ENCODE measurements at places on chromosomes 5 and 9.
A peak's percentile ranks its signal among the peaks of the same experiment; 100 is the strongest.

GRCh38 chr9:131464354-131465000 lies 38.2 kb upstream of the POMT1 start:
- no peak for DNase-seq

DNA sequence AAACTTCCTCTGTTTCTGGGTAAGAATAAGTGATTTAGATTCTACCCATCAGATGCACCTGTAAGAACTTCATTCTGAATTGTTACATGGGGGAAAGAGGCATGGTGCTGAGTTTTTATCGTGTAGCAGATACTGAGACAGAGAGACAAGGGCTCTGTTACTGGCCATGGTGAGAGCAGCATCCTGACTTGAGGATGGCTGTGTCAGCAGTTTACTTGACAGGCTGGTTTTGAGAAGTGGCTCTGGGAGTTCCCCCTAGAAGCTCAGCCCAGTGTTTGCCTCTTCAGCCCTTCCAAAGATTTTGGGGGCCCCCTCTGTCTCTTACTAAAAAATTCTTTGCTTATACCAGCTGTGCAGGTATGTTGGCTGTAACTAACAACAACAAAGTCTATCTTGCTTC lies 510.5 kb downstream of the LRRC70 start:
- no peak for DNase-seq

- DNase-seq = no peak
Observed at GRCh38 chr5:155015239-155015638, 1.7 kb downstream of the KIF4B start.

GRCh38 chr5:321726-322251 lies 275 bp downstream of the AHRR start:
- DNase-seq = peak; percentile 49

- DNase-seq = no peak
Observed at GRCh38 chr5:145629047-145629446, 206.1 kb downstream of the PRELID2 start.

- DNase-seq = no peak
Observed at GRCh38 chr5:135220394-135221186, 178.4 kb downstream of the MACROH2A1 start.

GRCh38 chr5:98768160-98768959 lies 5.1 kb upstream of the RGMB start:
- peak; percentile 53 for DNase-seq

GRCh38 chr5:78730300-78731094 lies 81.9 kb upstream of the LHFPL2 start:
- DNase-seq = no peak

DNA sequence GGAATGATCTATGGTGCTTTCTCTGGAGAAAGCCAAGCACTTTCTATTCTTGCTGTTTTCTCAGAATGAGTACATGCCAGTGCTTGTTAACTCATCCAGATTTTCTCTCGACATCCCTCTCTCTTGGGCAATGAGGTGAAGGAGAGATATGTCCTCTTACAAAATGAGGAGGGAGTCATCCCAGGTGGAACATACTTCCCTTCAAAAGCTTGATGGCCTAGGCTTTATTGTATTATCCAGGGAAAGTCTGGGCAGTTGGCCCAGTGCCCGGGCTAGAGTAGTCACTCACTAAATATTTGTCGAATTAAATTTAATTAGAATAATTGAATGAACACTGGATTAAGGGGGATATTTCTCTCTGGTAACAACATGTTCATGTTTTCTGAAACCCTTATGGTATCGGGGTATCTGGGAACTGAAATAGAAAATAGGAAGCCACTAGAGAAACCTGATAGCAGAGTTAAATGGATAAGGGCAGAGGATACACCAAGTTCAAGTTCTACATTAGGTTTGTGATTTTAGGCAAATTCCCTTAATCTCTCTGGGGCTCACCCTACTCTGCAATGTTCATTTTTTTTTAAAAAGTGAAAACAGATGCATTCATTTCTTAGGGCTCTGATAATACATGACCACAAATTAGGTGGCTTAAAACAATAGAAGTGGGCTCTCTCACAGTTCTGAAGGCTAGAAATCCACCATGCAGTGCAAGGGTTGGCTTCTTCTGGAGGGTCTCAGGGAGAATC lies 99.6 kb downstream of the LIFR start:
- DNase-seq = no peak

GRCh38 chr9:88978034-88978433 lies 13.2 kb upstream of the S1PR3 start:
- DNase-seq = no peak

DNA sequence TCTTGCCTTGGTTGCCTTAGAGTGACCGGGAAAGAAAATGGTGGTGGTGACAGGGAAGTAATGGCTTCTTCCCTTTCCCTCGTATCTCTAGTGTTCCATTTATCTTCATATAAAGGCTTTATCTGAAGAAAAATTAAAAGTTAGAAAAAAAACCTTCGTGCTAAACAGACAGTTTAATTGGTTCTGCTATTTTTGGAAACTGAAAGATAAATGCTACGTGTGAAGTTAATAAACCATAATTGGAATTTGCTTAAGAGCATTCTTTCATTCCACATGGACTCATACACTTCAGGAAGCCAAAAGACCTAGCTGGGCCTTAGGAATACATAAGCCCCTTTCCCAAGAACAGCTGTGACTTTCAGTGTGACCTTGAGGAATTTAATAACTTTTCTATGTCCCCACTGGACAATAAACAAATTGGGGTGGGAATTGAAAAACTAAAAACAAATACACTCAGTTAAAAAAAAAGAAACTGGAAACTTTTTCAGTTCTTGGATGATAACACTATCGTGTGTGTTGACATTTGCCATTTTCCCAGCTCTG lies 818.8 kb upstream of the WWC1 start:
- DNase-seq = no peak

- DNase-seq = no peak
Observed at GRCh38 chr9:136157477-136158265, 39.0 kb upstream of the TMEM250 start.

DNA sequence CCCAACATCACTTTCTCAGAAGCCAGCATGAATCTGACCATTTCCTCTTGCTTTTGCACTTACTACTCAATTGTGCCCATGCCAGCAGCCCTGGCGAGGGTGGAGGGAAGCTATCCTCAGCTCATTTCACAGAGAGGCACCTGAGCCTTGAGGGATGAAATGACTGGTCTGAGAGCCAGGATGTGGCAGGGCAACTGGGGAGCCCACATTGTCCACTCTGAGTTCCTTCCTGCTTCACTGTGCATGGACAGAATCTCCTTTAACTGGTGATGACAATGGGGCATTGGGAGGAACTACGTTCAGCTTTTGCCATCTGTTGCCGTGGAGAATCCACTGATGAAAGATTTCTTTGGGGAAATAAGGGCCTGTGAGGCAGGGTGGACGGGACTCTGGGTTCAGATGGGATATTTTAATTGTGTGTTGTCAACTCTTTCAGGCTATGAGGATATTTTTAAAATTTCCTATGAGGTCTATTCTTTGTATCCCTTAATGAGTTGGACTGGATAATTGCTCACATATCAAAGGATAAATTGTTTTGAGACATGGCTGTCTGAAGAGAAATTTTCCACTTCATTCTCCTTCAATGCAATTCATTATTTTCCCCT lies 78.3 kb downstream of the TNC start:
- DNase-seq = no peak

DNA sequence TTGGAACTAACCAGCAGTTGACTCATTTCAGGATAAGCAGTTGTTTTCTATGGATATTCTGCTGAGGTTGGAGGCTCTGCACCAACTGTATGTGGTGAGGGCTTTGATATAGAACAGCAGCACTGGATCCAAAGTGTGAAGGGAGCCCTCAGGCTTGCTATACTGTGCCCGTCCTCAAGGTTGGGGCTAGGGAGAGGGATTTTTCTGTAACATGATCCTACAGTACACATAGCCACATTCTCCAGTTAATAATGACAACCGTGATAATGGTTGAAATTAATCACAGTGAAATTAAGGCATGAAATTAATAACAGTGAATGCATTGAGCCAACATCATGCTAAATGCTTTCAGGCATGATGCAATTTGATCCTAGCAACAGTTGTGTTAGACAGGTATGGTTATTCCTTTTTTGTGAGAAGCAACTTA lies 36.7 kb downstream of the ARHGAP26 start:
- no peak for DNase-seq

DNA sequence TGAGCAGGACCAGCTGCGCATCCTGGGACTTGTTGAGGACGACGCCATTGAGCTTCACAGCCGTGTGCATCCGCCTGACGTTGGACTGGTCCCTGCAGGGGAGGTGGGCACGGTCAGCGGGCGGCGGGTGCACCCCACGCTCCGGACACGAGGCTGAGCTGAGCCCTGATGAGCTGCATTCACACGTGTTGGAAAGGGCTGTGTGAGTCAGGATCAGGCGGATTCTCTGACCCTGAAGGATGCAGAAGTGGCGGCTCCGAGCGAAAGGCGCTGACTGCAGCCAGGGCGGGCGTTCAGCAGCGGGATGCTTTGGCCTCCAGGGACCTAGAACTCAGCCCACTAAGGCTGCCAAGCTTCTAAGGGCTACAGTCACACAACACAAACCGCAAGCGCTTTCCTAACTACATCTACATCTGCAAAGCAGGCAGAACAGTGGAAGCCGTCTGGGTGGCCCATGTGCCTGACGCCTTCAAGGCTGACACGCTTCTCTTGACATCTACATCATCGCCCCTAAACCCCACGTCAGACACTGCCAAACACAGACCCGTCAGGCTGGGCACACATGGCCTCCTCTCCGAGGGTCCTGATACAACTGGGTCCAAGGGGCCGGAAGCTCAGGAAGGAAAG lies 44.9 kb downstream of the NKD2 start:
- DNase-seq = no peak

- no peak for DNase-seq
Observed at GRCh38 chr9:128082151-128082550, 14.1 kb downstream of the SLC25A25 start.

DNA sequence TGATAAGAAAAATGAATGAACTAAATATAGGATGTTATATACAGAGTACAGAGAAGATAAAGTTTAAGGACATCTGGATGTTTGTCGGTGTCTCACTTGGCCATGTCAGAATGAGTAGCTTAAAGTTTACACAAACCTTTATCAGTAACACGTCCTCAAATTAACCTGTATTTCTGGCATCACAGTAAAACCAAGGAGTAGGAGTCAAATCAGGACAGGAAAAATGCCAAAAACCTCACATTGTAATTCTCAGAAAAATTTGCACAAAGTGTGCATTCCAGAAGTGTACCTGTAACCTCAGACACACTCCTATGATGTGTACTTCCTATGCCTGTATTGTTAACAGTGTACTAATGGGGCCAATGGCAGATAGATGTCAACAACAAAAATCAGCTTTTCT lies 139.3 kb downstream of the SMC2 start:
- DNase-seq = no peak

- DNase-seq = no peak
Observed at GRCh38 chr9:4138781-4139180, 161.1 kb downstream of the GLIS3 start.

DNA sequence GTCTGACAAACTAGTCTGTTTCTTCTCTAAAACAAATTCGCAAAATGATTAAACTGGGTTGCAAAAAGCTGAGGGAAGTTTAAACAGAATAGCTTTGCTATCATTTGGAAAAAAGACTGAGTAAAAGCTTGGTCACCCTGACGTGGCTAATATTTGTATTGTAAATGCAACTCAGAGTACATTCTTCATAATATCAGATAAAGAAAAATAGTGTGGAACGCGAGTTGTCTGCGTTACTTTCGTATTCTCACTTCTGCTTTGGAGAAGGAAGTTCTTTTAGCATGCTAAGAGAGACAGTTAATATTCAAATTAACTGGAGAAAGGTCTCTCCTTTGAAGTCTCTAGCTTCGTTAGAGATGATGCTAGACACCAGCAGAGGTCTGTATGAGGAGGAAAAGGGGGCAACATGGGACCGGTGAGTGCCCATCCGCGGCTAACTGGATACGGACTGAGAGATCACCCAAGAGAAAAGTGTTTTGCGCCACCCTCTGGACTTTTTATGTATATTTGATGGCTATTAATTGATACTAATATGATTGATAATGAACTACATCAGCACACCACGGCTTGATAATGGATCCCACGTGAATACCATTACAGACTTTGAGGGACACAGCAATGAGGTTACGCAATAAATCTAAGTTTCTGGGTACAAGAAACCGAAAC lies 2.9 kb upstream of the CNTRL start:
- DNase-seq = peak; percentile 36

DNA sequence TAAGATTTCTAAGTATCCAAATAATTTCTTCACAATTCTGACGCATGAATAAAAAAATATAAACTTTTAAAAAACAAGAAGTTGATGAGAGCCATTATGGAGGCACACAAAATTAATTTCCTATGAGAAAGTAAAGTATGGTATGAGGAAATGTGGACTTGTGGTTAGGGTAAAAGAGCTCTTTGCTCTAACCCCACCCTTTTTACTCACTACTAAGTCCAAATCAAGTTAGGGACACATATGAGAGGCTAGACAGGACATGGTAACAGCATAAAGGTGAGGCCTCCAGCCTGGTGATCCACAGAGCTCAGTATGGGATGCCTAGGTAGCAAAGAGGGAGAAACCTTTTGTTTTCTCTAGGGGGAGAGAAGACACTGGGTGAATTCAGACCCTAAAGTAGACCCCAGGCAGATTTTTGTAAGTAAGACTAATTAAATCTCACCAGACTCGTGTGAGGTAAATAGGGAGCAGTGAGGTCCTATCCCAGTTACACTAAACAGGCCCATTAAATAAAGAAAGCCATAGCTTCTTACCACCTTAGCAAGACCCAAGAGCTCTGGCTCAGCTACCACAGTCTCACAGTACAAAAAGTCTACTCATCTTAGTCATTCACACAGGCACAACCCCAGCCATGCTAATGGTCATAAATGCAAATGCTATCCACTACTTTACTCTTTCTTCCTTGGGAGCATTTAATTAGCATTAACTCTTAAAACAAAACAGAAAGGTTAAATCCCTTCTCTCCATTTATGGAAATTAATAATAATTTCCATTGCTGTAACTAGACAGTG lies 42.6 kb downstream of the MLLT3 start:
- no peak for DNase-seq

GRCh38 chr9:98147582-98147981 lies 28.6 kb upstream of the TRIM14 start:
- no peak for DNase-seq

- DNase-seq = no peak
Observed at GRCh38 chr9:115306865-115307264, 188.9 kb upstream of the TNC start.

GRCh38 chr5:53543401-53543800 lies 17.0 kb upstream of the NDUFS4 start:
- peak; percentile 9 for DNase-seq

All from AG08396 (cell line).